ENCODE measurements at places on chromosomes 11 and 22.

DNA sequence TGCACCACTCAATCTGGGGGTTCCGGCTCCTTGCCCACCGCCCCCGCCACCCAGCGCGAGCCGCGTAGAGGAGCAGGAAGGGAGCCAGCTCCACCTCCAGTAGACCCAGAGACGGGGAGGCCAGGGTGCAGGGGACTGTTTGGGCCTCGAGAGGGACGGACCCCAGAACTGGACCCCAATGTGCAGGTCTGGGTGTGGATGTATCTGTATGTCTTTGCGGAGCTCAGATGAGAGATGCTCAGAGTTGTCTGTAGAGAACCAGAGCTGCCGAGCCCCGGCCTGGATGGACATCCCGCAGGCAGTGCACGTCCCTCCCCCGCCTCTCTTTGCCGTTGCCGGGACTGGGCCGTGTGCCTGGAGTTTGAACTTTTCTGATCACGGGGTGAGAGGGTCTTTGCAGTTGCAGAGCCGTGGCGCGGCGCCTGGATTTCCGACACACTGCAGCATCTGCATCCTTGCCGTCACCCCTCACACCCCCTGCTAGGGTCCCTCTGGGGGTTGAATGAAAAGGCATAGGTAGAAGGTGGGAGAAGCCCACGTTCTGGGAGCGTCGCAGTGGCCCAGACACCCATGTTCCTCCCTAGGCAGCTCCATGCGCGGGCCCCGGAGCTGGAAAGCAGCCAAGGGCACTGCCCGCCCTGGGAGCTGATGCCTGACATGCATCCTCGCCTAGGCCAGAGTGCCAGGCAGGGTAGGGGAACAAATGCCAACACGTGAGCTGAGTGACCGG, 105.2 kb downstream of the KCNQ1 start:
- DNase-seq: no peak

- DNase-seq: no peak
Observed at GRCh38 chr11:111736181-111736590, 30.0 kb downstream of the PPP2R1B start.

- no peak for DNase-seq
Observed at GRCh38 chr22:43876866-43877509, 14.7 kb upstream of the SULT4A1 start.

DNA sequence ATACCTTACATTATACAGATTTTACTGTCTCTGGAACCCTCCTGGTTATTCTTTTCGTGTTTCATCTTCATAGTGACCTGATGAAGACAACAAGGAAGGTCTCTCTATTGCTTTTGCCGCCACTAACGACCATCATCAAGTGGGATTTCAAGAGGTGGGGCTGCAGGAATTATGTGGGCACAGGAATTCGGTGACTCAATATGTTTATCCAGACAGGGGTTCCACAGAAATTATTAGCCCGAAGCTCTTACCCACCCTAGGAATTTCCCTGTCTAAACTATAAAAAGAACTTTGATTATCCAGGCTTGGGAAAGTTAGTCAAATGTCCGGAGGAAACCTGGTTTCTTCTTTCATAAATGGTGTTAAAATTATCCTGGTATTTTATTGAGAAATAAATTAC, 566.8 kb upstream of the TENM4 start:
- no peak for DNase-seq

GRCh38 chr11:8480858-8481257, 113.2 kb downstream of the STK33 start:
- DNase-seq: no peak

GRCh38 chr11:111461460-111462235, 50.5 kb downstream of the BTG4 start:
- DNase-seq: no peak

DNA sequence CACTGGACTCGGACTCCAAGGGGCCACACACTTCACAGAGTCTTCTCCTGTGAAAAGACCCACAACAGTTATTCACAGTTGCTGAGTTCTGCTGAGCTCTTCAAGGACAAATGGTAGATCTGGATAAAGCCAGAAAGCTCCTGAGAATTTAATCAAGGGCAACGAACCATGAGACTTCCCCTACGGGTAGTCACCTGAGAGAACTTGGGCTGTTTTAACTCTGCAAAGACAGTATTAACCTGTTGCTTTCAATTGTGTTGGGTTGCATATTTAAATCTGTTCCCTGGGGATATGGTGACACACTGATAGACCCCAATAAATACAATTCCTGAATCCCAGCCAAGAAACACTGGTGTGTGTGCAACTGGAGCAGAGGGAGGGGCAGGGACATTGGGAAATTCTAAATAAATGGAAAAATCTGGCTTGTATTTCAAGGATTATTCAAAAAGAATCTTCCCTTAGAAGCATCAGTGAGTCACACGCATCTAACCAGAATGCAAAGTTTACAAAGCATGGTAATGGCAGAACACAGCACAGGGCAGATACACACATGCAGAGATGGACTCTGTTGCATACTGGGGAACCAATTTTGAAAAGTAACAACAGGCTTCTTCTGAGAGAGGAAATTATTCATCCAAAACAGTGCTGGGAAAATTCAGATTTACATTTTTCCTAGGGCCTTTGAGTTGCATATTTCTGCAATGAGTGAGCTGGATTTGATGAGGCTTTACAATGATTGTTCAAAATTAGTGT, 4.0 kb downstream of the KCNJ1 start:
- DNase-seq: no peak

All from Kasumi-1 (cell line).